ENCODE measurements at places on chromosomes 7 and 10. TPM values are rescaled to one million over a fixed set of nuclear protein-coding genes. Genes with fewer than 3 reads are reported as not detected.

CCDC3 gene
- total RNA-seq: 0.05 TPM

- no peaks in the 10 kb centered on the region for H3K36me3 ChIP-seq
- peaks cover 28% of the 10 kb centered on the region for H3K4me1 ChIP-seq
- peak; percentile 55 for DNase-seq
- peaks cover 7% of the 10 kb centered on the region for H3K27me3 ChIP-seq
- peak overlapping the region; percentile 11 for H3K4me3 ChIP-seq
Observed at GRCh38 chr7:24477398-24478136, 95.7 kb upstream of the PALS2 start.

ACBD7 gene
- 0.97 TPM for total RNA-seq

DNA sequence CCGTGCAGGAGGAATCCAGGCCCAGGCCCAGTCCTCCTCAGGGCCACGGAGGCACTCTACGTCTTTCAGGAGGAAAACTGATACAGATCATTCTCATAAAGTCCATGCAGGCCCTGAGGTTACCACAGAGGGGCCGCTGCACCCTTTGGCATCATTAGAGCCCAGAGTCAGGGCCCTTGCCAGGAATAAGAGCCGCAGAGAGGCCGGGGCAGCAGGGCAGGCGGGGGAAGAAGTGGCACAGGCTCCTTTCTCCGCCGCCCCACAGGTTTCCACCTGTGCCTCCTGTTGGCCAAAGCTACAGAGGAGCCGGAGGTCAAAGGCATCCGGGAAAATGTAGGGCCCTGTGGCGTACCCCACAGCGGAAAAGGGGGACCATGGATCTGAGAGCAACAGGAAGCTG, 366.6 kb upstream of the SHH start:
- no peak for DNase-seq
- H3K4me3 ChIP-seq: no peak overlapping the region
- H3K36me3 ChIP-seq: no peaks in the 10 kb centered on the region
- no peak overlapping the region for H3K27ac ChIP-seq
- H3K27me3 ChIP-seq: peaks cover 4% of the 10 kb centered on the region

TAC1 gene
- total RNA-seq: not detected

DNA sequence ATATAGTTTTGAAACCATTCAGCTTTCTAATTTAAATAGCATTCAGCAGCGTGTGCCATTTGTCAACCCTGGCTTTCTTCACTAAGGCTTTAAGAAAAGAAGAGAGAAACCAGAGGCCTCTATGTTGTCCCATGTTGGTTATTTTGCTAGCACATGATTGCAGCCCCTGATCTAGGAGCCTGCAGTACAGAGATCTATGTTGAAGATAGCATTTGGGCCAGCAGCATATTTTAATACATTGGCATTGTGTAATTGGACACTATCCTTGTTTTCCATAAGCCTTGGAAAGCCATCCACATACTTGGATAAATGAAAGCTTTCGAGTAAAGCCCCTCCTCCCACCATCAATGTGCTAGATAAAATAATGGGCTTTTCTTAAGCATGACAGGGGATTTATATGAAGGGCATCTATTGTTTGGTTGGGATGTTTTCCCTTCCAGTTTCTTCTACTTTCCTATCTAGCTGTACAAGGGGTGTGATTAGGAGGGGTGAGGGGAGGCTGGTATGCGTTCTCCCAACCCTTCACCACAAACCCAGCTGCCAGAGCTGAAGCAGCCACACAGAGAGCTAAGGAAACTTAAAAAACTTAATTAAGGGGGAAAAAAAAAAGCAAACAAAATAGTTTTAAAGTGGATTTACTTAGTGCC, 23.1 kb upstream of the SDHAF3 start:
- no peak overlapping the region for H3K27ac ChIP-seq
- no peak overlapping the region for H3K4me3 ChIP-seq
- peaks cover 7% of the 10 kb centered on the region for H3K27me3 ChIP-seq
- no peaks in the 10 kb centered on the region for H3K4me1 ChIP-seq
- H3K36me3 ChIP-seq: no peaks in the 10 kb centered on the region

PRSS1 gene
- not detected for total RNA-seq

DNA sequence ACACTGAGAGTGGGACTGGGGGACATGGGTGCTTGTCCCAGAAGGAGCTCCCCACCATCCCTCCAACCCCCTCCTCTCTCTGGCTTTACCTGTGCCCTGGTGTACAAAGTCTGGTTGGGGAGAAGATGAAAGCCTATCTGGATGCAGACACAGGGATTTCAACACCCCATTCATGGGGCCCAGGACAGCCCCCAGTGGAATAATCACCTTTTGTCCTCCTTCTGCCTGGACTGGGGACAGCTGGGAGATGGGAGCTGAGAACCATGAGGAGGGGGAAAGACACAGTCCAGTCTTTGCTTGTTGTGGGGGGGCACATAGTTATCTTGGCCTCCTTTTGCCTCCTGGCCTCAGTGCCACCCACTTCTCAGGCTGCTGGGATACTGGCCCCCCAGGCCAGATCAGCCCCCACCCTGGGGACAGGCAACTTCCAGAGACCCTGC, 1.4 kb downstream of the SSC4D start:
- DNase-seq: no peak
- peaks cover 14% of the 10 kb centered on the region for H3K27me3 ChIP-seq
- no peaks in the 10 kb centered on the region for H3K4me1 ChIP-seq
- no peaks in the 10 kb centered on the region for H3K36me3 ChIP-seq

DNA sequence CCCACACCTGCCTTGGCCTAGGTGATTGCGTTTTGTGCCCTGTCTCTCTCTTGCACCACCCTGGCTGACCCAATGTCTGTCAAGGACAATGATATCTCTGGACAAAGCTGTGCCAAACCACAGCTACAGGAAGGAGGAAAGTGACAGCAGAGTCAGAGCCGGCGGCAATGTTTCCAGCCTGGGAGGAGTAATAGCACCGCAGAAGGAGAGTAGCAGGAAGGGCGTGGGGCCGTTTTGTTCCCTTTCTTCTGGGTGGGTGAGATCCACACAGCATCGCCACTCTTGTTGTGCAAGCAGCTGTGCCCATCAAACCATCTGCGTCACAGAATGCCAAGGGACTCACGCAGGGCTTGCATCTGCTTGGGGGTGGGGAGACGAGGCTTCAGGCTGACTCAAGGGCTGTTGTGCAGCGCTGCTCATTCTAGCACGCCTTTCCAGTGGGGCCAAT, 341.6 kb upstream of the AUTS2 start:
- H3K4me3 ChIP-seq: no peak overlapping the region
- H3K27me3 ChIP-seq: no peaks in the 10 kb centered on the region
- no peak overlapping the region for H3K27ac ChIP-seq
- DNase-seq: no peak

GPR15LG gene
- total RNA-seq: not detected

ANKRD26 gene
- total RNA-seq: 7.5 TPM

- peaks cover 48% of the 10 kb centered on the region for H3K4me1 ChIP-seq
- DNase-seq: peak; percentile 10
- peak overlapping the region; percentile 50 for H3K27ac ChIP-seq
- peak overlapping the region; percentile 89 for H3K4me3 ChIP-seq
- H3K36me3 ChIP-seq: peaks cover 29% of the 10 kb centered on the region
Observed at GRCh38 chr7:157139111-157139809, 534 bp downstream of the UBE3C start.

GRCh38 chr7:132377703-132378584, 198.3 kb downstream of the PLXNA4 start:
- H3K27ac ChIP-seq: no peak overlapping the region
- no peak overlapping the region for H3K4me3 ChIP-seq
- H3K27me3 ChIP-seq: peaks cover 31% of the 10 kb centered on the region
- no peaks in the 10 kb centered on the region for H3K36me3 ChIP-seq
- DNase-seq: no peak

DNA sequence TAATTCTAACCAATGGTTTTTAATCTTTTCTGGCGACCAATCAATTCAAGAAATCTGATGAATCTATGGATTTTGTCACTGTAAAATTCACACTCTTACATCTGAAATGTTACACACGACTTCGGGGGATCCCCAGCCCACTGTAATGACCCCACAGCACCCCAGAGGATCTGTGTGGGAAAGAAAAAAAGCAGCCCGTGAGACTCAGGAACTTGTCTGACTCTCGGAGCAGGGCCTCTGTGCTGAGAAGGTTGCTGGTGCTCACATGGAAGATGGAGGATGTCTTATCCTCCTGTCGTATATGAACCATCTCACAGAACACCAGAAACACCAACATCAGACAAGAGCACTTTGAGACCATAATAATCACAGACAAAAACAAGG, 228.4 kb upstream of the INHBA start:
- peak overlapping the region; percentile 87 for H3K27ac ChIP-seq
- H3K27me3 ChIP-seq: no peaks in the 10 kb centered on the region
- H3K4me1 ChIP-seq: peaks cover 42% of the 10 kb centered on the region
- DNase-seq: no peak
- no peaks in the 10 kb centered on the region for H3K36me3 ChIP-seq

GRCh38 chr10:100997360-100998182, 2.0 kb upstream of the LZTS2 start:
- no peaks in the 10 kb centered on the region for H3K27me3 ChIP-seq
- DNase-seq: peak; percentile 69
- peak overlapping the region; percentile 90 for H3K4me3 ChIP-seq
- H3K4me1 ChIP-seq: peaks cover 34% of the 10 kb centered on the region
- peaks cover 11% of the 10 kb centered on the region for H3K36me3 ChIP-seq

DNA sequence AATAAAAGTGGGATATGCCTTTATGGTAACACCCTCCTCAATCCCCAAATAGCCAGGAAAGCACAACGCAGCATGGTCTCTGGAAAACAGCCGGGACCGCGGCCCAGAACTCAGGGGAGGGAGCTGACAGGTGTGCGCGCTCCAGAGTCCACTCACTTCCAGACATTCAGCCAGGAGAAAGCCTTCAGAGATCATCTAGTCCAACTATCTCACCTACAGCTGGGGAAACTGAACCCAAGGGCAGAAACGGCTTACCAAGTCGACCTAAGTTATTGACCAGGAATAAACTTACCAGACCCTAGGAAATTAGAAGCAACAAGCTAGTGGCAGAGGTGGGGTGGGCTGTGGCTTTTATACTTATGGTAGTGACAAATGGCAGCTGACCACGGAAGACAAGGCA, 16.4 kb downstream of the GSDME start:
- H3K4me1 ChIP-seq: peaks cover 66% of the 10 kb centered on the region
- no peaks in the 10 kb centered on the region for H3K27me3 ChIP-seq

DNA sequence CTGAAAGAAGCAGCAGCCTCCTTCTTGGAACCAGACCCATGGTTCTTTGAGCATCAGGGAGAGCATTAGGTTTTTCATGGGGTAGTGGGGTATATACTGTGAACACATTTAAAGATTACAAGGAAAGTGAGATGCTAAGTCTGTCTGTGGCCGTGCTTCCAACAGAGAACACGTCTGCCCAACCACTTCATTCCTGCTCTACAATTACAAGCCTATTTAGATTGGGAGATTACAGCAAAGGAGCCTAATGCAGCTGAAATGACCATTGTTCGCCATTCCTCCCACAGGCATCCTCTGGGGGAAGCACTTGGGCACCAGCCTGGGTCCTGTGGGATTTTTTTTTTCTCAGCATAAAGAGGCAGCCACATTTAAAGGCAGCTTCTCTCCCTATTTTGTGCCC, 536.4 kb downstream of the XPNPEP1 start:
- no peak for DNase-seq
- no peaks in the 10 kb centered on the region for H3K4me1 ChIP-seq
- no peak overlapping the region for H3K4me3 ChIP-seq
- H3K36me3 ChIP-seq: no peaks in the 10 kb centered on the region
- H3K27me3 ChIP-seq: no peaks in the 10 kb centered on the region
- H3K27ac ChIP-seq: no peak overlapping the region

- H3K27ac ChIP-seq: no peak overlapping the region
- H3K36me3 ChIP-seq: no peaks in the 10 kb centered on the region
- no peaks in the 10 kb centered on the region for H3K4me1 ChIP-seq
Observed at GRCh38 chr7:82594665-82595064, 151.1 kb upstream of the CACNA2D1 start.

ADIRF gene
- 93.0 TPM for total RNA-seq

DNA sequence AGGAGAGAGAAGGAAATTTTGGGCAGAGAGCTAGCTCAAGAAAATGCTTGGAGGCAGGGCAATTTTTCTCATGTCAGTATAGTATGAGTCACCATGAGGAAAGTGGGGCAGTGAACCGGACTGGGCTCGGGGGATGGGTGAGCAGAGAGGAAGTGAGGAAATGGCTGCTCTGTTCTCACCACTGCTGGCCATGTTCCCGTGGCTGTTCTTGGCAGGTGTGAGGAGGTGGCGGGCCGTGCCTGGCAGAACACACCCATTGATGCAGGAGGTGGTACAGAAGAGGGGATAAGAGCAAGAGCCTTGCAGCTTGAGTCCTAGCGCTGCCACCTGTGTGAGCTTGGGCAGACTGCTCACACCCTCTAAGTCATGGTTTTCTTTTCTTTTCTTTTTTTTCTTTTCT, 304.4 kb upstream of the LYZL1 start:
- no peaks in the 10 kb centered on the region for H3K36me3 ChIP-seq
- H3K4me1 ChIP-seq: peaks cover 11% of the 10 kb centered on the region
- H3K27me3 ChIP-seq: peaks cover 13% of the 10 kb centered on the region
- no peak overlapping the region for H3K4me3 ChIP-seq

- H3K27ac ChIP-seq: no peak overlapping the region
- peaks cover 14% of the 10 kb centered on the region for H3K4me1 ChIP-seq
- DNase-seq: no peak
- H3K36me3 ChIP-seq: no peaks in the 10 kb centered on the region
- H3K27me3 ChIP-seq: no peaks in the 10 kb centered on the region
Observed at GRCh38 chr7:30005464-30005863, 15.9 kb upstream of the SCRN1 start.

GRCh38 chr7:51238981-51239495, 77.6 kb downstream of the COBL start:
- H3K27ac ChIP-seq: no peak overlapping the region
- H3K4me1 ChIP-seq: no peaks in the 10 kb centered on the region
- no peak overlapping the region for H3K4me3 ChIP-seq
- peaks cover 2% of the 10 kb centered on the region for H3K27me3 ChIP-seq
- no peak for DNase-seq

ANXA11 gene
- 259 TPM for total RNA-seq

DNA sequence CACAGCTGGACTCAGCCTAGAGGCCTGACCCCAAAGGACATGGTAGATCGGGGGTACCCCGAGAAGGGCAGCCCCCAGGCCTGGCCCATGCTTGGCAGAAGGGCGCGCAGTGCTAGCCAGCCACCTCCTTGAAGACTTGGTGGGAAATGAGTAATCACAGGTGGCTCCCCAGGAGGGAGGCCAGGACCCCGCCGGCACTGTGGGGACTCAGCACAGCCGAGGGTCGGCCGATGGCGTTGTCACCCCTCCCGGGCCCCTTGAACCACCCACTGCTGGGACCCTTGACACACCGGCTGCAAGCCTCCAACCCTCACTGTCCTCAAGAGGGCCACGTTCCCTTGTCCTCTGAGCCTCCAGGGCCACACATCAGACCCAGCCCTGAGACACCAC, 27.7 kb downstream of the ADGRA1 start:
- no peak overlapping the region for H3K27ac ChIP-seq
- DNase-seq: no peak
- no peaks in the 10 kb centered on the region for H3K4me1 ChIP-seq
- peaks cover 9% of the 10 kb centered on the region for H3K36me3 ChIP-seq
- H3K4me3 ChIP-seq: no peak overlapping the region

CCT6A gene
- 197 TPM for total RNA-seq
